Stimulated activated CD8-positive, alpha-beta memory T cell treated with anti-CD3 and anti-CD28 coated beads, Interleukin-4, amount 100 ng/mL, for 4 hours (primary cell): ENCODE measurements at places on chromosomes 3 and 15.

GRCh38 chr3:117059067-117059955, 349.7 kb downstream of the TUSC7 start:
- DNase-seq: no peak

- no peak for DNase-seq
Measured at GRCh38 chr15:96586901-96587300, 256.4 kb downstream of the NR2F2 start.

DNA sequence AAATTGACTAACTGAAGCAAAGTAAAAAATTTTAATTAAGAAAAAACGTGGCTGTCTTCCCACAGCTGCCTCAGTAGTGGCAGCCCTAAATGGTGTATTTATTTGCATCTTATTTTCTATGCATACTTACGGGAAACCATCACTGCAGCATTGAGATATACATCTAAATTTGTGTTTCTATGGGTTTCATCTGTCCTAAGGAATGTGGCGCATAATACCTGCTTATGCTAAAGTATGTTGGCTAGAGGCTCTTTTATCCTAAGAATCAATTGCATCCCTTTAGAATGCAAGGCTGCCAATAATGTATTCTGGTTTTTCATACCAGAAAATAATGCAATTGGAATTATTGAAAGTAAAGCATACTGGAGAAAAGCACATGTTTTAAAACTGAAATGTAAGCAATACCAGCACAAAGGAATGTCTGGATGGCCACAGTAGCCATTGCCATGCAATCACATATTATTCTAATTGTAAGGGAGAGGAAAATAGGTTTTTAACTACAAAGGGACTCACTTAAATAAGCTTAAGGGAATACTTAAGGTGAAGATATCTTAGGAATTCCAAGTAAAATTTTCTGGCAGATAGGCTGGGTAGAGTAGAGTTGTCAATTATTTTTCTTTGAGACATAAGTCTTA, 834.5 kb upstream of the NECTIN3 start:
- no peak for DNase-seq

DNA sequence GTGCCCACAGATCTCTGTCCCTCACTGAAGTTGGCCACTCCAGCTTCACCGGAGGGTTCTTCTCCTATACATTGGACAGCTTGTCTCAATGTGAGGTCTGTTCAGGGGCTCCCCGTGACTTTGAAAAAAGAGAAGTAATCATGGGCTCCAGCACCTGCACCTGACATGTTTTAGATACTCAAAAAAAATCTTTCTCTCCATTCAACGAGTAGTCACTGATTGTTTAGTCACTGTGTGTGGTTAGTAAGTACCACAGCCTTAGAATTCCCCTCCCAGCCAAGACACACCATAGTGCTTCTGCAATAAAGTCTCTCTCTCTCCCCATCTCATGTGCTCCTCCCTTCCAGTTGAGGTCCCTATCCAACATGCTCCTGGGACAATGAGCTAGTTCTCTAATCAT, 18.6 kb downstream of the CCR9 start:
- no peak for DNase-seq

DNA sequence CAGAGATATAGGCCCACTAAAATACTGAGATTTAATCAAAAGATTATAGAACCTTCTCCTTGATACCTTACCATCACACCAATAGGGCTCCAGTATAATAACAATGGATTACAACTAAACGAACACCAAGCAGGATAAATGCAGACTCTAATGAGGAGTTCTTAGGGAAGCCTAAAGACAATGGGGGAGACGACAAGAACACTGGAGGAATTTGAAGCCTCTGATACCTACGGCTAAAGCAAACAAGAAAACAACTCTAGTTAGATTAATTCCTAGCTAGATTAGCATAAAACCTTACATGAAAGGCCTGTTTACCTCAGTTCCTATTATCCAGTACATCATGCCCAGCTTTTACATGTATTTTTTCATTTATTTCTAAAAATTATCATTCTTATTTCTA, 35.1 kb downstream of the NGLY1 start:
- no peak for DNase-seq

DNA sequence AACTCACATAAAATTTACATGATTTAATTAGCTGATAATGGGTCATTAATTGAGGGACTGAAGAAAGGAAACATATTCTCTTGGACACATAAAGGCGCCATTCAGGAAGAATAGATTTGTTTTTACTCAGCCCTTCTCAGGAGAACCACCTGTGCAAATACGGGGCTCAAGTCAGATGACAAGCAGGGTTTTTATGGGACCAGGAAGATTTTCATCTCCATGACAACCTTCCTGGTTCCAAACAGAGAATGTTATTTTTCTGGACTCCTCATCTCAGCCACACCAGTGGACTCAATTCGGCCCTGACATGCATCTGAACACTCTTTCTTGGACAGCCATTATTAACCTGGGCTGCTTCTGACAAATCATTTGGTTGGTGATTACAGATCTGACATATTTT, 120.5 kb downstream of the PDZRN3 start:
- DNase-seq: no peak
